ENCODE measurements at places on chromosomes 4 and X.

DNA sequence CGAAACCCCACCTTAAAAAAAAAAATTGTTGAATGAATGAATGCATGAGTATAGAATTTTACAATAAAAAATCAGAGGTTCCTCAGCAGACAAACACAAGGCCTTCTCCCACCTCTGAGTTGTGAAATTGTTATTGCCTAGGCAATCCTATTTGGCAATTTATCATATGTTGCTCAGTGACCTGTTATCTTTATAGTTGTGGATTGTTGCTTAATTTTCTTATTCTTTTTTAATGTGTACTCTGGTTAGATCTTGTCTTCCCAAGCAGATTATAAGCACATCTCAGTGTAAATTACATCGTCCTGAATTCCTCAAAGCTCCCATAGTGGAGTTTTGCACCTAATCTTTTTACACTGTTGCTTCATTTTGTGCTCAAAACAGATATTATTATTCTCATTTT, 71.9 kb downstream of the RBM47 start:
- no peak for DNase-seq

DNA sequence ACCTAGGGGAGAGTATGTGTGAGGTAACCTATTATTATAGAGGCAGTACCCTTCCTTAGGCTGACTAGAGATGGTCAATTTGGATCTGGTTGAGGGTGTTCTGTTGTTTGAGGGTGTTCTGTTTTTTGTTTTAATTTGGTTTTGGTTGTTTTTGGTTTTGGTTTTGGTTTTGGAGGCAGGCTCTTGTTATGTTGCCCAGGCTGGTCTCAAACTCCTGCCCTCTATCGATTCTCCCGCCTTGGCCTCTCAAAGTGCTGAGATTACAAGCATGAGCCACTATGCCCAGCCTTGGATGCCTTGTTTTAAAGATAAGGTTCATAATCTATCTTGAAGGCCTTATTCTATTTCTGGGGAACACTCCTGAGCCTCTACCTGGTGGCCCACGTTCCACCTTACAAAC, 912 bp downstream of the CXorf65 start:
- no peak for DNase-seq

DNA sequence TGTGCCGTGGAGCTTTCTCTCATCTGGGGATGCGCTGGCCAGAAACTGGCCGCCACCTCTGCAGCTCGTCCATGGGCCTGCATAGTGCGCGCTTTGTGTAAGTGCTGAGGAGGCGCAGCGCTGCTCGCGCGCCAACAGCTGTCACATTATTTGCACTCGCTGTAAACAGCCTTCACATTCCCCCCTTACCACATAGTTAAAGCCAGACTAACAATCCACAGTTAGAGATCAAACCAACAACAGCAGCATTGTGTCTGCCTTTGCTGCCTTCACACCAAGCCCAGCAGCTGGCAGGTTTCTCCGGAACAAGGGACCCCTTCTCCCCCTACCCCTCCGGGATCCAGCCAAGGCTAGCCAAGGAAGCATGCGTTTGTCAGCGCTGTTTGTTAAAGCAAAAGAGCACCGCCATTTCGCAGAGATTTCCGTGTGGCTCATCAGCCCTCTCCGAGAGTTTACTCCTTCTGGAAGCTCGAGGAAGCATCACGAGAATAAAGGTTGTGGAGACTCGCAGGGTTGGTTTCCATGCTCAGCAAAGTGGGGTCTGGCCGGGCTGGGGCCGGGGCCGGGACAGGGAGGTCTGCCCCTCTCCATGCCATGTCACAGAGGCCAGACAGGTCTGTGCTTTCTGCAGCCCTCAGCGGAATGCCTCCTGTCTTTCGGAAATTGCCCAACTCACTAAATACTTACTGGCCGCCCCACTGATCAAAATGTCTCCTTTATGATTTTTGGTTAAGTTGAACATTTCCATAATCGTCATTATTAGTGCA, 11.0 kb downstream of the BCOR start:
- no peak for DNase-seq

- DNase-seq = no peak
These were observed 290.2 kb downstream of the ZNF674 start for GRCh38 chrX:46255046-46255445.

DNA sequence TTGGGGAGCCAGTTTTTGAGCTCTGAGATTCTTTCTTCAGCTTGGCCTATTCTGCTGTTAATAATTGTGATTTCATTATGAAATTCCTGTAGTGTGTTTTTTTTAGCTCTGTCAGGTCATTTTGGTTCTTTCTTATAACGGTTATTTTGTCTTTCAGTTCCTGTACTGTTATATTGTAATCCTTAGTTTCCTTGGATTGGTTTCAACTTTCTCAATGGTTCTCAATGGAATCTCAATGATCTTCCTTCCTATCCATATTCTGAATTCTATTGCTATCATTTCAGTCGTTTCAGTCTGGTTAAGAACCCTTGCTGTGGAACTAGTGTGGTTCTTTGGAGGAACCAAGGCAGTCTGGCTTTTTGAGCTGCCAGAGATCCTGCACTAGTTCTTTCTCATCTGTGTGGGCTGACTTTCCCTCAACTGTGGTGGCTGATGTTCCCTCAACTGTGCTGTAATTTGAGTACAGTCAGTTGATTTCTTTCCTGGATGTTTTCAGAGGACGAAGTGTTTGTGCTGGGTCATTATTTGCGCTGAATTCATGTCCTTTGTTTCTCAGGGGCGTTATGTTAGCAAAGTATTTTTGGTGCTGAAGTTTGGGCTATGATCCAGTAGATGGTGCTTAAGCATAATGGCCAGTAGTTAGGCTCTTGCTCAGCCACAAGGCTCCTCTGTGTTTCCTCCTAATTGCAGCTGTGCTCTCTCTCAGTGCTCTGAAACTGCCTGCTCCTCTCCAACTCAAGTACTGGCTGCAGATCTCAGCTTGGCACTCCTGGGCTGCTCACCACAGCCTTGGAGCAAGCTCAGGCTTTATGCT, 27.5 kb downstream of the ENPEP start:
- DNase-seq = no peak

- no peak for DNase-seq
These were observed 11.0 kb downstream of the CUL4B start for GRCh38 chrX:120549483-120550452.

GRCh38 chr4:85092536-85092935, 126.0 kb upstream of the WDFY3 start:
- no peak for DNase-seq

DNA sequence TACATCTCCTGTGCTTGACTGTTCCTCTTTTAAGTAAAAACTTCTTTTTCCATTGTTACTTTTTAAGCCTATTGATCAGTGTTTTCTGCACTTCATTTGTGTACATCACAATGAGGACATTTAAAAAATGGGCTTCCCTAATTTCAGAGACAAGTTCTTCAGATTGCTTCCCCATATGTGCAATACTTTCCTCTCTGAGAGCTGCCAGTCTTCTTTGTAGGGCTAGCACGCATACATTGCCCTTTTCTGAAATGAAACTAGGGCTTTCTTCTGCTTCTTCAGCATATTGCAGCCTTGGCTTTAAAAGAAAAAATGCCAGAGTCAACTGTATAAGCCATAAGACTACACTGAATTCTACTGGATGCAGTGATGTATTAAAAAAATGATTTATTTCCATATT, 37.8 kb downstream of the FAT4 start:
- no peak for DNase-seq

- no peak for DNase-seq
These were observed 242.4 kb upstream of the NR3C2 start for GRCh38 chr4:148684638-148685037.

GRCh38 chrX:2554891-2555290, 54.1 kb upstream of the DHRSX start:
- no peak for DNase-seq

- no peak for DNase-seq
These were observed 208.4 kb downstream of the COL25A1 start for GRCh38 chr4:109094056-109094455.

DNA sequence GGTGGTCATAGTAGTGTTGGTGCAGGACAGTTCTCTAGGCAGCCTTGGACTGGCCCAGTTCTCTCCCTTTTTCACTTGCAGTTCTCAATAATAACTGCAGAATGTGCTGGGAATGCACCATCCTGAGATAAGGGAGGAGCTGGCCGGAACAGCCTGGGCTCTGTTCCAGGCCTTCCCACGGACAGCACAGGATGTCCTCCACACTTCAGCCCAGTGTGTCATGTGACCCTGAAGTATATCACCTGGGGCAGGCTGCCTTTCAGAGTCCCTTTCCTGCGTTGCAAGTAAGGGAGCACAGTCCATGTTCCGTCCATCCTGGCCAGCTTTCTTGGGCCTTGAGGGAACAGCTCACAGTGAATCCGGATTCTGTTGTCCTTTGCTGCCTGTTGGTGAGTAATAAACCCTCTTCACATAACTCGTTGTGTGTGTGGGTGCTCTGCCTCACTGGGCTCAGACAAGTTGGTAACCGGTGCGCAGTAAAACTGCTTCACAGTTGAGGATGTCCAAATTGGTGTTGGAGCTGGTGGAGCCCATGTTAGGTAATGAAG, 32.3 kb upstream of the BBS12 start:
- DNase-seq = no peak

- no peak for DNase-seq
These were observed 23.5 kb upstream of the GALNT7 start for GRCh38 chr4:173145131-173145530.
